NCI-H69 (cell line): ENCODE measurements at places on chromosomes 4 and X.

DNA sequence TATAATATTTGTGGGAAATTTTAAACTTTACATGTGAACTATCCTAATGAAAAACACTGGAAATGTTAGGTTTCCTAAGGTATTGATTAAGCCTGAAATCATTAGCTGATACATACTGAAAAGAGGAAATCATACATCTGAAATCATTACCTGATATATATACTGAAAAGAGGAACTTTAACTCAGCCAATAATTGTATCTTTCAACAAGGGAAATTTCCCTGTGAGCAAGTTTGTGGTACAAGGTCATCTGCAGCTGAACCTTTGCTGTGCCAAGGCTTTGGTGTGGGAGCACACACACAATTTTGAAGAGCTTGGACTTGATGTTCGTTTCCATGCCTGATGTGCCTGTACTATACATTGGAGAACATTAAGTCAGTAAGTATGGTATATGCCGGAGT is 131.9 kb upstream of the USP9X start:
- DNase-seq: no peak

DNA sequence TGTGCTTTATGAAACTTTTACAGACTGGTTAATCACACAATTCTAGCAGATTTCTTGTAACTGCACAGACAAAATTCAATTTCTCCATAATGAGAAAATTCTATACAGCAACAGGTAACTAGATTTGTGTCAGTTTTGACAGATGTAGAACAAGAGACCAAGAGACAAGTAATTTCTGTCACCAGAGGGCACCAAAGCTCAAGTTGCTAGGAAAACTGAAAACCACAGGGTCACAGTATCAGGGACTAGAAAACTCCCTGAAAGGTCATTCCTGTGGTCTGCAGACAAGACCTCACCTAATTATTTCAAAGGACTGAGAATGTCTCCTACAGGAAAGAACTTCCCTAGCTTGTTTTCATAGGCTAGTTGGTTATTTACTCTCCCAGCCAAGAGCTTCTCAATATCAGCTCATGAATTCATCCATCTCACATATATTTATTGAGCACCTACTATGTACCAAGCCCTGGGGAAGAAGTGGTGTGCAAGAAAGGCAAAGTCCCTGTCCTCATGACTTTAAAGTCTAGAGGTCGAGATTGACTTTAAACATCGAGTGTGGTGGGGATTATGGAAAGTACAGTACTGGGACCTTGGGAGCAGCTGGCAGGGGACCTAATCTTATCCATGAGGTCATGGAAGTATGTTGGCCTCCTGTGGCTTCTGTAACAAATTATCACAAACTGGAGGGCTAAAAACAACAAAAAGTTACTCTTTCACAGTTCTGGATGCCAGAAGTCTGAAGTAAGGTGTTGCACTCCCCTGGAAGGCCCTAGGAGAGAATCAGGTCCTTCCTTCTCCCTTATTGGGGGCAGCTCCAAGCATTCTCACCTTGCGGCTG is 47.8 kb upstream of the SETD7 start:
- peak; percentile 65 for DNase-seq

DNA sequence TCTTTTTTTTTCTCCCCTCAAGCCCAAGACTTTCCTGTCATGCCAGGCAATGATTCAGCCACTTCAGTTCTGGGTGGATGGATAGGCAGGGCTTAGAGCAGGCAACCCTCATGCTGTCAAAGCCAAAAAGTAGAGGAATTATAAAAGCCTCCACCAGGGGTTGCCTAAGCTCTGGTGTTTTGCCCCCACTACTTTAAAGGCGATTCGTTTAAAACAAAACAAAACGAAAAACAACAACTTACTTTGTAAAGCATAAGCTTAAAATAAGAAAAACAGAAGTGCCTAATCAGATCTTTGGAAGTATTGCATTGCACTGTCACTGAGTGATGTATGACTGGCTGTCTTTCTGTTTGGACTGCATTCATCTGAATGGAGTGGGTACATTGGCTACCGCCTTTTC is 5.3 kb upstream of the IDS start:
- DNase-seq: no peak

GRCh38 chr4:10589799-10590198 is 94.8 kb downstream of the CLNK start:
- DNase-seq: peak; percentile 42

- no peak for DNase-seq
Observed at GRCh38 chrX:48487362-48487798, 11.4 kb downstream of the FTSJ1 start.
